ENCODE measurements at places on chromosomes 13 and 19.

DNA sequence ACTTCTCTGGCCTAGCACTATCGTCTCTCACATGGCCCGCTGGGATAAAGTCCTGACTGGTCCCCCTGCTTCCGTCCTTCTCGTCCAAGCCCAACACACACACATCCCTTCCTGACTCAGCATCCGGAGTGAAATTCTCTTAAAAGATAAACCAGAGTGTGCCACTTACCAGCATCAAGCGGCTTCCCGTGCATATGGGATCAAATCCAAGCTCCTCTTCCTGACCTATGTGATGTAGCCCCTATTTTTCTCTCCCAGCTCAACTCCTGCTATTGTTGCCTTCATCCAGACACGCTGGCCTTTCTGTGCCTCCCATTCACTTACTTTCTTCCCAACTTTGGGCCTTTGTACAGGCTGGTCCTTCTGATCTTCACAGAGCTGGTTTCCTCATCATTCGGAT, 530.4 kb downstream of the DIAPH3 start:
- no peak for DNase-seq

- no peak for DNase-seq
These were observed 27.7 kb downstream of the EFNB2 start for GRCh38 chr13:106507560-106508274.

DNA sequence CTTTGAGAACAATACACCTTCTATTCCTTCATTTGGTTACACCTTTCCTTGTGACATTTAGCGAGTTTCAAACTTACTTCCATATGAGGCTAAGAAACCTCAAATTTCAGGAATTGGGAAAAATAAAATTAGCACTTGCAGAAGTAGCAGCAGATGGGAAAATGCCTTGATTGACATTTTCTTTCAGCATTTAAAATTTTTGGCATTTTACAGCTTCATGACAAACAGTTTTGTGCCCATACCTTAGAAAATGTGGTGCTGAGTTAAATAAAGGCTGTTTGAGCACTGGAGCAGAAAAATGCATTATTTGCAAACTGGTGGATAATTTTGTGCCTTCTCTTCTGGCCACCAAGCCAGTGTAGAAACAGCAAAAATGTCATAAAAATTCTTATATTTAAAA, 95.4 kb downstream of the PCDH17 start:
- DNase-seq, result no peak

GRCh38 chr19:20669263-20669662, 7.9 kb upstream of the ZNF626 start:
- no peak for DNase-seq

- no peak for DNase-seq
These were observed 407.2 kb downstream of the GPC5 start for GRCh38 chr13:91805605-91806004.

- DNase-seq, result no peak
These were observed 106.3 kb downstream of the FGF9 start for GRCh38 chr13:21777166-21777565.

DNA sequence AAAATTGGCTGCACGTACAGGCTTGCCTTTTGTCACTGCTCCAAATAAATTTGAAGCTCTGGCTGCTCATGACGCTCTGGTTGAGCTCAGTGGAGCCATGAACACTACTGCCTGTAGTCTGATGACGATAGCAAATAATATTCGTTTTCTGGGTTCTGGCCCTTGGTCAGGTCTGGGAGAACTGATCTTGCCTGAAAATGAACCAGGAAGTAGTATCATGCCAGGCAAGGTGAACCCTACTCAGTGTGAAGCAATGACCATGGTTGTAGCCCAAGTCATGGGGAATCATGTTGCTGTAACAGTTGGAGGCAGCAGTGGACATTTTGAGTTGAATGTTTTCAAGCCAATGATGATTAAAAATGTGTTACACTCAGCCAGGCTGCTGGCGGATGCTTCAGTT, 16.1 kb upstream of the AKAP11 start:
- no peak for DNase-seq

GRCh38 chr19:40687525-40688016, 2.9 kb downstream of the NUMBL start:
- DNase-seq, result no peak

DNA sequence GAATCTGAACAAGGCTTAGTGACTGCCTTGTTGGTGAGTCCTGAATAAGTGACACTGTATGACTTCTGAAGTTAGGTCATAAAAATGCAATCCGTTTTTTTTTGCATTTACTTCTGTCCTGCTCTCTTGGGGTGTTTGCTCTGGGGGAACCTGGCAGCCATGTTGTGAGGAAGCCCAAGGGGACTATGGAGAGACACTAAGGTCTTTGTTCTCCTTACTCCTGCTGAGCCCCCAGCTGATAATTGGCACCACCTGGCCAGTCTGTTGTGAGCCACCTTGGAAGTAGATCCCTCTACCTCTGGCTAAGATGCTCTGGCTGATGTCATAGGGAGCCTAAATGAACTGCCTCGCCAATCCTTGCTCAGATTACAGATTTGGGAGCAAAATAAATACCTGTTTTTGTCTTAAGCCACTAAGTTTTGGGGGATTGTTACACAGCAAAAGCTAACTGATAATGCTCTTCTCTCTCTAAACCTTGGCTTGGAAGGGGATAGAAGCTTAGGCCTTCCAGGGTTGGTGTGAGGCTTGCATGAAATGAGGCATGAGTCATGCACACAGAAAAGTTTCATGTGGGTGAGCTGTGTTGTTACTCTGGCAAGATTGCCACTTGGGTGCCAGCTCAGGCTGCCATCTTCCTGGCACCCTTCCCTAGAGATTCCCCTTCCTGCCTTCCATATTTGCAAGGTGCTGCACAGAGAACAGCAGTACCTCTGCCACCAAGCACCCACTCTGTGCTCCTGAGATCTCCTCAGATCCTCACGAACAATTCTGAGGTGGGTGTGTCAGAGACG, 10.1 kb downstream of the TUBB4A start:
- DNase-seq, result no peak

DNA sequence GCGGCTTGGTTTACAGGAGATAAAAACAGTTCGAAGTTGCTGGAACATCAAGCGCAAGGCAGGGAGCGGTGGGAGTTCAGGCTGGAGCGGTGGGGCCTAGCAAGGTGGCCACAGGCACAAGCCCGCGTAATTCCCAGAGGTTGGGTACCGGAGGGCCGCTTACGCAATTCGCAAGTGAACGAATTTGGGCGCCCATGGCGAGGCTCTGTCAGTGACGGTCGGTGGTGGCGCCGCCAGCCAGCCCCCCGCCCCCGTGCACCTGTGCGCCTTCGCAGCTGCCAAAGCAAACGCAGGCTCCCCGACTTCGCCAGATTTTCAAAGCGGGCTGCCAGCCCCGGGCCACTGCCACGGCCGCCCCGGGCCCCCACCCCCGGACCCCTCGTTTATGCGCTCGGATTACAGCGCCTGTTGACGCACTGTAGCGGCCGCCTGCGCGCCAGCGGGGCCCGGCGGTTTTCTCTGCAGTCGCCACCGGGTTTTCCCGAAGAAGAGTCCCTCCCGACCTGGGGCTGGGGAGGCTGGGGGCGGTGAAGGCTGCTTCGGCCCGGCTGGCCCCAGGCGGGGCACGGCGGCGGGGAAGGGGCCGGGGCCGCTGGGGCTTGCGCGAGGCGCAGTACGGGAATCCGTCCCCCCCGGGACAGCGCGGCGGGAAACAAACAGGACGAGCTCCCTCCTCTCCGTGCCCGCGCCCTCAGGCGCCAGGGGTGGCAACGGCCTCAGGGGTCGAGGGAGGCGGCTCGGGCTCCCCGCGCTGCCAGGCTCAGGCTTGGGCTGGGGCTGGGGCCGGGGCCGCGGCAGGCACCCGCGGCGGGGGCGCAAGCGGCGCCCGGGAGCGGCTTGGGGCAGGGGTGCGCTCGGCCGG, 709 bp downstream of the N4BP2L1 start:
- no peak for DNase-seq

GRCh38 chr19:51535535-51535934, 4.1 kb upstream of the SIGLEC6 start:
- no peak for DNase-seq

DNA sequence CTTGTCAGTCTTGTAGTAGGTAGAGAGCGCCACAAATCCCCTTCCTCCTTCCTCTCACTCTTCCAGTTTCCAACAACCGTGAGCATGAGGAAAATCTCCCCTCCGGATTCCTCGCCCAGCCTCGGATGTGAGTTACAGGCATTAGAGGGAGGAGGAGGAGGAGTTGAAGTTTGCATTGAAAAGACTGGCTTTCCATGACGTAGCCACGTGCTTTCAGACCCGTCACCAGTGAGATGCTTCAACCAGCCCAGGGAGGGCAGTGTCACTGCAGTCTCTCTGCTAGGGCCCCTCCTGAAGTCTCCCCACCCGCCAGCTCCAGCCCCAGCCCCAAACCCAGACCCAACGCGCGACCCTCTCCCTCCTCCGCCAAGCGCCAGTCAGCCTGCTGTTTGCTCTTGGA, 442 bp upstream of the FGF14 start:
- no peak for DNase-seq

DNA sequence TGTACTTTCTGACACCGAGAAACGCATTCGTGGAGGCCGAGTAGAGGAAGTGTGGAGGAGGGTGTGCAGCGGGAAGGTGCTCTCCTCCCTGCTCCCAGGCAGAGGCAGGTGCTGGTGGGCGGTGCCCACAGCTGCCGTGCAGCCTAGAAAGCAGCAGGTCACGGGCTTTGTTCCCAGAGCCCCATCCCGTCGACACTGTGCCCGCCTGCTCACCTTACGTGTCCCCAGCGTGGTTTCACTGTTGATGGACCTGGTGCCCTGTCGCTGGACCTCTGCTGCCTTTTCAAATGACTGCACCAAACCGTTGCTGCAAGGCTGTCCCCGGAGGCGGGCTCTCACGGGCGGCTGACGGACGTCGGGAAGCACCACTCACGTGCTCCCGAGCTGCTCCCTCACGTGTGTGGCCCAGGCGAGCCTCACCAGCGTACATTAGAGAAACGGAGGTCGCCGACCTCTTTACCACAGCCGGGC, 20.8 kb downstream of the PLEKHJ1 start:
- no peak for DNase-seq

- no peak for DNase-seq
These were observed 10.3 kb downstream of the THSD1 start for GRCh38 chr13:52395704-52396103.

DNA sequence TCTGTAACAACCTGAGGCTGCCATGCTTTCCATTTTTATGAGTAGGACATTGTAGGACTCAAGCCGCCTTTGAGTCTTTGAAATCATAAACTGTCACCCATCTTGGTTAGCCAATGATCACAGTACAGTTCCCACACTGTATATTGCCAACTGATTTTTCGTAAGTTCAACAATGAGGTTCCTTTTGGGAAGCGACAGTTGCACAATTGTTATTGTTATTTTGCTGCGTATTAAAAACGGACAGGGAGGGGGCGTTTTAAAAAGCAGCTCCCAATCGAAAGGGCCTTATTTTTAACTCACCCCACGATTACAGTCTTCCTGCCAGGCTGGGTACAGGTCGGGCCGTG, 601 bp downstream of the SLC46A3 start:
- DNase-seq, result no peak

DNA sequence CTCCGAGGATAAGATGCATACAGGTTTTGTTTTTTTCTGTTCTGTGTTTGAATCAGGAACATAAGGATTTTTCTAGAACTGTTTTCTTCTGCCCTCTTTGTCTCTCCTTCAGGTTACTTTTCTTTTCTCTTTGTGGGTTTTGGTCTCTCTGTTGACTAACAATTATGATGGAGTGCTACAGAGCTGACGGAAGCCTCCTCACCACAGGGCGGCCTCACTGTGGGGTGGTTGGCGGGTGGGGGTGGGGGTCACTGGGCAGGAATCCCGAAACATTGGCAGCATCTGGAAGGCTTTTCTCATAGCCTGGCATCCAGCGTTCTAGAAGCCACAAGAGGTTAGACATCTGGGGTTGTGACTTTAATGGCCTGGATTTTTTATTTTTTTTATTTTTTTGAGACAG, 12.0 kb upstream of the MATK start:
- no peak for DNase-seq

DNA sequence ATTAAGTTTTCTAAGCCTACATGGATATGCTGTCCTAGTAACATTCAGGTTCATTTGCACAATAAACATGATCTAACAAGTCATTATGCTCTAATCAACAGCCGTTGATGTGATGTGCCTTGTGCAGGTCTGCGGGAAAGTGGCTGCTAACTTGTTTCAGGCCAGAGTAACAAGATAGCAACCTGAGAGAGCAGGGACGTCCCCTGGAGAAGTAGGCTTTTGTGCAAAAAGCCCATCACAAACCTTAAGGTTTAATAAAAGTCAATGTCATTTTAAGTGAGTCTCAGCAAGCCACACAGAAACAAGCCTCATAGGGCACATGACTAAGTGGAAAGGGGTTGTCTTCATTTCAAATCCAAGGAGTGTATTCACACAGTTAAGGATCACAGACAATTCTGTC, 17.6 kb downstream of the FOXO1 start:
- DNase-seq, result no peak

DNA sequence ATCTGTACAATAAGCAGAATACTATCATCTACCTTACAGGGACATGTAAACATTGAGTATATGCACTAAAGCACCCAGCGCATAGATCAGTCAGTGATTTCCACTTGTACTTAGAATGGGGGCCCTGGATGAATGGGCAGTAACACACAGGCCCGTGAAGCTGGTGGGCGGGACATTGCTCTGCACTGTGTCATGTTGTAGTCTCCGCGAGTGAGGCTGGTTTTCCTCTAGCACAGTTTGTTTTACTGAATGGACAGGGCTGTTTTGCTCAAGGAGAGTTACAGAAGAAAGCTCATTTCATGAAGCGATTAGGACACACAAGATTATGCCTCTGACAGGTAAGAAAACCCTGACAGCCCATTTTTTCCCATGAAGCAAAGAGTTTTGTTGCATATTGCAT, 86.4 kb upstream of the SOX21 start:
- no peak for DNase-seq

GRCh38 chr19:8630796-8631424, 477 bp downstream of the NFILZ start:
- no peak for DNase-seq

GRCh38 chr19:1066748-1067340, at the start of gene ARHGAP45:
TSS of gene ARHGAP45 (plus strand) at chr19:1067167. CDS start at chr19:1067406, 239 bp downstream.
- DNase-seq, result no peak

- DNase-seq, result peak; percentile 81
These were observed 7.4 kb downstream of the RABAC1 start for GRCh38 chr19:41951686-41952172.

DNA sequence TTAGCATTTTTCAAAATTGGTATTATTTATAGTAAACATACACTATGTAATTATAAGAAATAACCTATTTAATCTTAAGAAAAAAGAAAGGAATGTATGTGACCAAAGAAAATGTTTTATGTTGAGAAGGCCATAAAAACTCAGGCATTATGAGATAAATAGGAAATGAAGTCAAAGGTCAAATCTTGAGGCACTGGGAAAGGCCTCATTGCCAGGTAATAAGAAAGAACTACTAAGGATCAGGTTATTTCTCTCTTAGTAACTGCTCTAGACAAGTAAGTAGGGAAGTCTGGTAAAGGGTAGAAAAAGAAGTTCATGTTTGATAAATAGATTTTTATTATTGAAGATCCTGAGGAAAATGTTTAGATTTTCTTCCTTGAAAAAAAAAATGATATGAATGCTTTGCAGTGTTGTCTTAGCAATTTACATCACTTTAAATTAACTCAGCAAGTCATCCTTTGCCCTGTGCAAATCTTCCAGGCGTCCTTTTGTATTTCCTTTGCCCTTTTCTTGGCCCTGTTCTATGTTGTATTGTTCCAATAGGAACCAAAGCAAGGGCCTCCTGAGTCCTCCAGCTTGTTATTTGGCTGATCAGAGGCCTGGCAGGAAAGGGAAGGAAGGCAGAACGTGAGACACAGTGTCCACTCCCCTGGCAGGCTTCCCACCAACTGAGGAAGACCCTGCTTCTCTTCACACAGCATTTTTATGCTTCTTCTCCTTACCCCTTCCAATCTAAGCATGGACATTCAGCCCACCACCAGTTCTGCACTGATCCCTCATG, 260.4 kb upstream of the MIR17HG start:
- DNase-seq, result no peak

GRCh38 chr19:1025960-1026782, at the start of gene CNN2:
TSS of gene CNN2 (plus strand) at chr19:1026608. CDS start at chr19:1026662, 54 bp downstream.
- DNase-seq, result peak; percentile 59

Measured in stimulated activated CD4-positive, alpha-beta T cell treated with anti-CD3 and anti-CD28 coated beads, Interleukin-1b, Interleukin-23, amount 100 ng/mL, for 24 hours (primary cell).